Aortic smooth muscle cell (primary cell): ENCODE measurements at places on chromosomes 1 and 21. TPM values are rescaled to one million over a fixed set of nuclear protein-coding genes. Genes with fewer than 3 reads are reported as not detected.

Gene GPA33
- total RNA-seq: not detected in 2 replicates

Gene MX2
- total RNA-seq: 0.44 and 0.92 TPM in 2 replicates

Gene SHE
- total RNA-seq: 0.93 and 2.4 TPM in 2 replicates

Gene SPRR3
- total RNA-seq: not detected in 2 replicates

Gene KIF17
- total RNA-seq: 0.13 and 0.19 TPM in 2 replicates
